Uterus (tissue), 4 donors: ENCODE measurements at places on chromosomes 2 and 18. TPM values are rescaled to one million over a fixed set of nuclear protein-coding genes. Genes with fewer than 3 reads are reported as not detected.

Gene CEP192
- total RNA-seq = 35.3 TPM

Gene KCNS3
- 12.6 TPM for total RNA-seq

Gene CRYGD
- not detected for total RNA-seq

Gene FAM110C
- 11.9 TPM for total RNA-seq

Gene EPHA4
- 45.6 TPM for total RNA-seq

Gene METTL4
- 22.9 TPM for total RNA-seq

Gene TCF23
- 84.6 TPM for total RNA-seq

Gene SCTR
- not detected for total RNA-seq

- no peak for DNase-seq
Observed at GRCh38 chr2:167049659-167050058, 161.4 kb downstream of the XIRP2 start.

GRCh38 chr18:29383311-29384273 lies 1206.7 kb upstream of the CDH2 start:
- DNase-seq = no peak

- no peak for DNase-seq
Observed at GRCh38 chr18:3867864-3868311, 417.9 kb downstream of the TGIF1 start.

DNA sequence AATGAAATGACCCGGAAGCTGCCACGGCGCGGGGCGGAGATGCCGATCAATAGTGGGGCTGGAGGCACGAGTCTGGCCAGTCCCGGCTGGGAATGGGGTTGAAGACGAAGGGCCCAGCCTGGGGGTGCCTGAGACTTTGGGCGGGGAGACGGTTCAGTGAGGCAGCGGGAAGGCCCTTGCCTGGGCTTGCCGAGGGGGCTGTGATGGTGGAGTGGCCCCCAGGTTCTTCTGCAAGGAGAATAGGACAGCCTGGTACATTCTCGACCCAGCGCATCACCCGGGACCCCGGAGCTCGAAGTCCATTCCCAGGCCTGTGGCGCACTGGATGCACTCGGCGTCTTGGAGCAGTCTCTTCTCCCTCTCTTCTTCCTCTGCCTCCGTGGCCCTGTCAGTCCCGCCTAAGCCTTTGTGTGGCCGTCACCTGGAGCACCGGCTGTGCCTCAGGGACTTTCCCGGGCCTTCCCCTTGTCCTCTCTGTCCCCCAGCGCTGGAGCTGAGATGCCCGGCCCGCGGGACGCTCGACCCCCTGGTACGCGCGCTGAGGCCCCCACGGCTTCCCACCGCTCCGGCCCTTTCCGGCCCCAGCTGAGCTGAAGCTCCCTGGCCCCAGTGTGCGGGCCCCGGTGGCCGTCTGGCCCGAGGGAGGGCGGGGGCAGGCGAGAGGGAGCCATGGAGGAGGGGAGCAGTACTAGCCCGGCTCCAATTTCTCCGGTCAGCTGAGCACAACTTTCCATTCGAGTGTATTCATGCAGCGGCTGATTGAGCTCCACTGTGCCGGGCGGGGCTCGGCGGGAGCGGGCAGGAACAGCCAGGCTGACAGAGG lies 8.0 kb downstream of the SIX3 start:
- no peak for DNase-seq

- DNase-seq = no peak
Observed at GRCh38 chr2:173077506-173078177, 2.0 kb downstream of the MAP3K20 start.

DNA sequence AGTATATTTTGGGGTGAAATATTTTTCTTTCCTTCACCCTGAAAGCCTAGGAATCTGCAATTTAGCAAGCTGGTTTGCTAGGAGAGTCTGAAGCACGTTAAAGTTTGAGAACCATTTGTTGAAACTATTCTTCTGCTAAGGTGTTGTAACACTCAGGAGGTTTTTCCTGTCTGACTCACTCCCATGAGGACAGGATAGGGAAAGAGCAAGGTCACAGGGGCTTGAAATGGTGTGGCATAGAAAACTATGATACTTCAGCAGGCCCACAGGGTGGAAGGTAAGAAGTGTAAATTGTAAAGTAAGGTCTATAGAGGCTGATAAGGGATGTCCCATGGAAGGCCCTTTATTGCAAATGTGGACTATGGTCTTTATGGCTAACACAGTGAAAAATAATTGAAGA lies 177.7 kb upstream of the ZC3H15 start:
- DNase-seq = no peak

GRCh38 chr2:109513749-109514588 lies 99.8 kb downstream of the SEPTIN10 start:
- peak; percentile 72 for DNase-seq

DNA sequence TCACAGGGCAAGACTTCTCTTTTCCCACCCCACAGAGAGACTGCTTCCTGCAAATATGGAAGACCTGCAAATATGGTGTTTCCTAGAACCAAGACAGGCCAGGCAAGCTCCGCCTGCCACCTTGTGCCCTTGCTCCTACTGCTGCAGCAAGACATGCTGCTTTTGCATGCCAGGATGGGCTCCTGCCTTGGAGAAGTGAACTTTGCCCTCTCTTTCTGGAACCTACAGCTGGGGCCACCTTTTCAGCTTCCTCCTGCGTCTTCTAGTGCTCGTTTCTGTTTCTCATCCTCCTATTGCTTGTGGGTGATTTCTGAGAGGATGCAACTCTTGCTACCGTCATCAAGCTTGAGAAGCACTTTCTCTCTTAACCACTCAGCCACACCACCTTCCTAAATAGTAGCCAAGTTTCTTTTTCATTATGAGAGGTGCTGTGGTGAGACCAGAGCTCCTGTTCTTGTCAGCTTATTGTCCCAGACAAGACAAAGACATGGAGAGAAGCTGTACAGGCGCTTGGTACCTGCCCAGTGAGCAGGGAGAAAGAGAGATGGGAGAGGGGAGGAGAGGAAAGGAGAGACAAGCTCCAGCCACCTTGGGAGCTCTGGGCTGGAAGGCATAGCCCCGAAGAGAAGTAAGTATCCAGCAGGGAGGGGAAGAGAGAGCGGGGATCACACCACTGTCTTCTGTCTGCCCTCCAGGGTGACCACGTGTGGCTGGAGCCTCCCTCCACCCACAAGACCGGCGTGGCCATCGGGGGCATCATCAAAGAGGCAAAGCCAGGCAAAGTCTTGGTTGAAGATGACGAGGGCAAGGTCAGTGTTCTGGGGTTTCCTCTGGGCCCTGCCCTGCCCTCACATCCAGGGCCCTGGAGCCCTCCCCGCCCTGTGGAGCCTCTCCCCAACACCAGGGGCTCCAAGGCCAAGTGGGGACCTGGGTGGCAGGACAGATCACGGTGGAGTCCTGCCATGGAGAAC lies 28.3 kb downstream of the MYO7B start:
- no peak for DNase-seq

DNA sequence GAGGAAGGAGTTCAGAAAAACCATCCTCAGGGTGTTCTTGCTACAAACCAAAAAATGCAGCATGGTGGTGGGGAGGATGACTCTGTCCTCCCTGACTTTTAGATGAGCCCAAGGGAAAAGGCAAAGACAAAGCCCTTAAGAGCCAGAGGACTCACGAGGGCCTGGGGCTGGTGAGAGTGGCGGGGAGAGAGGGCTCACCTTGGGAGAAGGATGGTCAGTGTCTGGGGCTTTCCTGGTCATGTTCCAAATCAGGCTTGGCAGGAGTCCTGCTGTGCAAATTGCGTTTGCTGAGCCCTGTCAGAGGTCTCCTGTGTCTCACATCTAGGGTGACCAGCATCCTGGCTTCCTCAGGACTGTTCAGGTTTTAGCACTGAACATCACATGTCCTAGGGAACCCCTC lies 4.7 kb downstream of the UGT1A1 start:
- DNase-seq = no peak

GRCh38 chr2:24827321-24828237 lies 34.4 kb downstream of the CENPO start:
- DNase-seq = peak; percentile 80

DNA sequence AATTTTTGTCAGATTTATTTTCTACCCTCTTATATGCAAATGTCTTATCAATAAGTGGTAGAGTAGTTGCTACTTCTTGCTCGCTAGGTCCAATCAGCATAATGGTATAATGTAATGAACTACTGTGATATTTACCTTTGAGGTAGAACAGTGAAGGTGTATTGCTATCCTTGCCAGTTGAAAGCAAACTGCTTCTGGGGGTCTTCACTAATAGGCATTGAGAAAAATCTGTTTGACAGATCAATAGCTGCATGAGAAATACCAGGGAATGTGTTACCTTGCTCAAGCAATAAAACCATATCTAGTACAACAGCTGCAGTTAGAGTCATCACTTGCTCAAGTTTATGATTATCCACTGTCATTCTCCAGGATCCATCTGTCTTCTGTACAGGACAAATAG lies 50.1 kb upstream of the EFEMP1 start:
- DNase-seq = no peak

GRCh38 chr18:7754258-7754657 lies 187.1 kb downstream of the PTPRM start:
- DNase-seq = no peak

- no peak for DNase-seq
Observed at GRCh38 chr2:120140866-120141265, 82.3 kb downstream of the TMEM185B start.

GRCh38 chr18:48502906-48503305 lies 35.9 kb upstream of the CTIF start:
- no peak for DNase-seq

GRCh38 chr18:70469916-70470315 lies 181.1 kb downstream of the SOCS6 start:
- no peak for DNase-seq

GRCh38 chr2:192438239-192438638 lies 243.5 kb upstream of the TMEFF2 start:
- no peak for DNase-seq

- DNase-seq = no peak
Observed at GRCh38 chr2:1676913-1677820, 67.1 kb downstream of the PXDN start.

GRCh38 chr18:49878015-49878414 lies 64.7 kb upstream of the ACAA2 start:
- no peak for DNase-seq

GRCh38 chr2:188527141-188527540 lies 235.5 kb downstream of the GULP1 start:
- no peak for DNase-seq

DNA sequence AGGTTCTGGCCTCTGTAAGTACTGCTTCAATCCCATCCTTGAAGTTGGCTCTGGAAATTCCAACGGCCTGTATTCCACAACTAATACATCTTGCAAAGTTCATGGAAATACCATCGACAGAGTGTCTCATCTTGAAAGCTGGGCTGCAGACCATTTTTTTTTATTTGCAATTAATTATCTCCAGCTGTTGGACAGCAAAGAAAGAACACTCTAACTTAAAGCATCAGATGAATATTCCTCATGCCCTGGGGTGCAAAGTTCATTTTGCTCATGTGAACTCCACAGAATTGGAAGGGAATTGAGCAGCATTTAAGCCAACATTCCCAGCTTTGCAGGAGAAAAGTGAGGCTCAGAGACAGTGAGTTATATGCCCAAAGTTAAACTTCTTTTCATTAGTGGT lies 96.5 kb upstream of the PIEZO2 start:
- no peak for DNase-seq

DNA sequence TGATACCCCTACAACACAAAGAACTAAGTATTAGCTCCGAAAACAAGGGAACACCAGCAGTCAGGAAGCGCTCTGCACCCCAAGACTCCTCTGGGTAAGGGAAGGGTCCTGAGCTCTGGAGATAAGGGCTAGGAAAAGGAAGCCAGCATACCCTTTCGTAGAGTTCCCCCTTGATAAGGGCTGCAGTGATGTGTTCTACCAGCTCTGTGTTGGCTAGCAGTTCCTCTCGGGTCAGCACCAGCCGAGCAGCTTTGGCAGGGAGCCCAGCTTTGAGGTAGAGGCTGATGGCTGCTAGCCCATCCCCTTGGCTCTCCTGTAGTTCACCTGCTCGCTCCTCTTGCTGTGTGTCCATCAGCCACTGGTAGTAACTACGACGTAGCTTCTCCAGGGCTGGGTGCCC lies 18.9 kb downstream of the KRTCAP3 start:
- DNase-seq = no peak

DNA sequence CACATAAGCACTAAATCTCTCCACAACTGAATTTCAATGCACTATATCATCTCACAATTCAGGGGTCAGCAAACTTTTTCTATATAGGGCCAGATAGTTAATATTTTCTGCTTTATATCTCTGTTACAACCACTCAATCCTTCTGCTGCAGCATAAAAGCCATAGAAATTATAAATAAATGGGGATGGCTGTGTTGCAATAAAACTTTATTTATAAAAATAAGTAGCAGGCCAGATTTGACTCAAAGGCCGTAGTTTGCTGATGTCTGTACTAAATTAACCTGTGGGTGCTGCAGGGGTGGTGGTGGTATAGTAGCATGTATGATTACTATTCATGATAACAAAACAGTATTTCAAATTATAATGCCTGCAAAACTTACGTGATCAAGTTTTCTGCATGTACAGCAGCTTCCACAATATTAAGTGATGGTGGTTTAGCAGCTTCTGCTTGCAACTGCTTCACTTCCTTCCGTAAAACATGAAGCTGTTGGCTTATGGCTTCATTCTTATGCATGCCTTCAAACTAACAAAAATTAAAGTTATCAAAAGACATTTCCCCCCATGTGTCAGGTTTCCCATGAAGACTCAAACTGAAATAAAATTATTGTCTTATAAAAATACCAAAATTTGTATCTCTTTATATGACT lies 64.1 kb downstream of the SIGLEC15 start:
- no peak for DNase-seq

GRCh38 chr2:201343559-201343958 lies 13.6 kb downstream of the FLACC1 start:
- DNase-seq = no peak

GRCh38 chr2:9297807-9298206 lies 91.2 kb downstream of the ASAP2 start:
- no peak for DNase-seq

DNA sequence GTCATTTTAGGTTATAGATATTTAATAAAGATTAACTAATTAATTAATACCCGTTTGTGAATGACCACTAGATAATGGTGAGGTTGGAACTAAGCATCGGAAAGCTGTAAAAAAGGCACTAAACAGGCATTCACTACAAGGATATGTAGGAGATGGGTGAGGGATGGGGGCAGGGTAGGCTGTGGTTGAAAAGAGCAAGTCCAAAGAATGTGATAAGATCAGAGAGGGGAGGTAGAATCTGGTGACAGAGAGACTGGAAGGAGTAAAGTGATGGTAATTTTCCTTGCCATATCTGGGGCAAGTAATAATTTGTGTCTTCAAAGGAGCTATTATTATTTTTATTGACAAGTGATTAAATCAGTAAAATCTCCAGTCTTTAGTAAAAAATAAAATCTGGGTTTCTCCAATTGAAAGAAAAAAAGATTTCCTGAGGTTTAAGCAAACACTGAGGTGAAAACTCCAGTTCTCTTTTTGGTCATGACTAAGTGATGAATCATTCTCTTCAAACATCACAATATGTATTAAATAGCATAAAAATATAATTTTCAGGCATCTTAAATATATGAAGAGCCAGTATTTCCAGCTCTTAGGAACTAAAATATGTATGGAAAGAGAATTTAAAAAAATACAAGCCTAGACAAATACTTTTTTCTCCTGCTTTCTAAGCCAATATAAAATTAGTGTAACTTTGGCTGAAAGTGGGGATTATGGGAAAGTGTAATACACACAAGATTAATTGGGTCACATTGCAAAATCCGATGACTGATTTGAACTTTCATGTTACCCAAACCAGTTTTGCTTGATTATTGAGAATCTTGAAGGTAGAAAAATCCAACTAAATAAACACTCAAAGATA lies 259.1 kb upstream of the RBMS1 start:
- DNase-seq = no peak

GRCh38 chr2:11631462-11631861 lies 38.5 kb downstream of the NTSR2 start:
- no peak for DNase-seq

- no peak for DNase-seq
Observed at GRCh38 chr2:25692737-25693445, 19.5 kb upstream of the DTNB start.

GRCh38 chr2:105406221-105406620 lies 7.4 kb upstream of the FHL2 start:
- DNase-seq = no peak
